ENCODE measurements at places on chromosomes 1 and 21. TPM values are rescaled to one million over a fixed set of nuclear protein-coding genes. Genes with fewer than 3 reads are reported as not detected.

Gene CRP
- total RNA-seq, result 1.6 TPM

Gene LCE3A
- not detected for total RNA-seq

DNA sequence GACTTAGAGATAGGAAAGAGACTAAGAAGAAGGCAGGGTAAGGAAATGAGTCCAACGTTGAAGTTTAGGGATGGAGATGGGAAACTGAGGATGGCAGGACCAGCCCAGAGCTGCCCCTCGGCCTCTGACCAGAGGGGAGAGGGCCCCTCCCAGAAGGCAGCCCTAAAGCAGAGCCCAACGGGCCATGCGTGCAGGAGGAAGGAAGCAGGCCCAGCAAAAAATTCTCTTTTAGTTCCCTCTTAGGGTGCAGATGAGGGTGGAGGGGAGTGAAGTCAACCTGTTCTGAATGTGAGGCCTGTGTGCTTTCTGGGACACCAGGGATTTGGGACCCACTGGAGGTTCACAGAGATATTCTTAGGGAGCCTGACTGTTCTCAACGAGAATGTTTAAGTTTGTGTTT is 225.4 kb downstream of the RHOU start:
- DNase-seq, result no peak

- DNase-seq, result no peak
These were observed 36.5 kb downstream of the ZBTB18 start for GRCh38 chr1:244087611-244088010.

- no peak for DNase-seq
These were observed 181.8 kb downstream of the ZNF281 start for GRCh38 chr1:200228081-200228480.

GRCh38 chr1:225119307-225119706 is 189.8 kb downstream of the DNAH14 start:
- no peak for DNase-seq

- DNase-seq, result no peak
These were observed 8.8 kb upstream of the PLXNA2 start for GRCh38 chr1:208252836-208253576.

GRCh38 chr1:23422241-23422877 is 2.2 kb downstream of the TCEA3 start:
- DNase-seq, result peak; percentile 84

- DNase-seq, result no peak
These were observed 18.4 kb downstream of the DHRS3 start for GRCh38 chr1:12599657-12600056.

- DNase-seq, result no peak
These were observed 221.6 kb downstream of the AKT3 start for GRCh38 chr1:243628476-243628907.

Gene SLC1A7
- not detected for total RNA-seq

DNA sequence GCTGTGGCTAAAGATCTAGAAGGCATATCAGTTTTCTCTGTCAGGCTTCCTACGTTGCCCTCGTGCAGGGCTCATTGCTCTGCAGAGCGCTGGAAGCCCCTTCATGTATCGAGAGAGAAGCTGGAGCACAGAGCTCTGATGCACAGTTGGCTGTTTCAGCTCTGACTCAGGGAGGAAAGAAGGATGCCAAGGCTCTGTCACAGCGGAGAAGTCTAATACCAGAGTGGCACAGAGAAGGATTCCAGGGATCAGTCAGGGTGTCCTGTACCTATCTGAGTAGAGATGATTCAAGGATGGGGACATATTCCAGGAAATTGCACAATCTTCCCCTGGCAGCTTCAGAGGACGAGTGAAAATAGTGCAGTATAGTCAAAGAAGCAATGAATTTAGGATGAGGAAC is 179.2 kb upstream of the FMN2 start:
- DNase-seq, result no peak

- no peak for DNase-seq
These were observed 26.0 kb downstream of the RCOR3 start for GRCh38 chr1:211285196-211285595.

DNA sequence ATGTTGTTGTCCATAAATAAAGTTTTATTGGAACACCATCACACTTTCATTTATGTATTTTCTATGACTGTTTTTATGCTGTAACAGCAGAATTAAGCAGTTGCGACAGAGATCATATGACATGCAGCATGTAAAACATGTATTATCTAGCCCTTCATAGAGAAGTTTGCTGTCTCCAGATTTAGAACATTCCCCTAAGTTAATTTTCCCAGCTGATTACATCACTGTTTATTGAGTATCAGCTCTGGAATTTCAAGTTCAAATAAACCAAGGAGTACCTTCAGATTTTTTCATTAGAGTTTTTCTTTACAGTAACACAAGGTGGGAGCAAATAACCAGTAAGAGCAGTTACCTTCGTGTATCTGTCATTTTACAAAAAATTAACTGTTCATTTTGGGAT is 792.8 kb downstream of the USP25 start:
- DNase-seq, result no peak

DNA sequence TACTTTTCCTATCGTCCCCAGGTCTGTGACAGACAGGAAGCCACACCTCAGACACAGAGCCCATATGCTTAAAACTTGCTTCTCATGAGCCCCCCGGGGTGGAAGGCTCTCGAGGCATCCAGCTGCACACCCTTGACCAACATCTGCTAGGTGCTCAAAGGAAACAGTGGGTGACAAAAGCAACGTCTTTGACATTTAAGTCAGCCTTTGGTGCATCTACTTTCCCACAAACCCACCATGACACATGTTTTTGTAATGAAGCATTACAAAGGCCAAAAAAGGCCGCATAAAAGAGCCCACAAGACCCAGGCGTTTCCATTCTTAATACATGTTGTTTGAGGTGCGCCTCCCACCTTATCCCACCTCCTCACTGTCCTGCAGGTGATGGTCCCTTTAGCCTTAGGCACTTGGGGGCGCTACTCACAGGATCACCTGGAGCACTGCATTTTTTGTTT is 11.8 kb upstream of the FASLG start:
- no peak for DNase-seq

DNA sequence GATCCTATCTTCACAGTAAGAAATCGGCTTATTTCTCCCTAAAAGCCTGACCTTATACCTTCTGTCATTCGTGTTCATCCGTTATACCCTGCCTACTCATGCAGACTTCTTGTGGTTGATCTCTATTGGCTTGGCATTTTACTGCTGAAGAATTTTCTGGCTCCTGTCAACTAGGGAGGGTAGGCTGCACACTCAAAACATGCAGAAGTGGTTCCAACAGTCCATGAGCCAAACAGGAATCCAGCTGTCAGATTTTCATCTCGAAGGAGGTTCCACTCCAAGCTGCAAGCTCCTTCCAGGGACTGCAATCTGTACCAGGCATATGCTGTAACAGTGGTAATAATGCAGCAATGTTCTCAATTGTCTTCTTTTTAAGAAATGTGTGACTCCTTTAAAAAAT is 10.1 kb downstream of the DNAJC11 start:
- no peak for DNase-seq

- no peak for DNase-seq
These were observed 82.5 kb downstream of the NRIP1 start for GRCh38 chr21:14982336-14982735.

- peak; percentile 84 for DNase-seq
These were observed 5.5 kb upstream of the FOXD2 start for GRCh38 chr1:47432071-47433036.

Gene S100A3
- not detected for total RNA-seq

Gene LCE2C
- not detected for total RNA-seq

Gene FCRL1
- total RNA-seq, result not detected

DNA sequence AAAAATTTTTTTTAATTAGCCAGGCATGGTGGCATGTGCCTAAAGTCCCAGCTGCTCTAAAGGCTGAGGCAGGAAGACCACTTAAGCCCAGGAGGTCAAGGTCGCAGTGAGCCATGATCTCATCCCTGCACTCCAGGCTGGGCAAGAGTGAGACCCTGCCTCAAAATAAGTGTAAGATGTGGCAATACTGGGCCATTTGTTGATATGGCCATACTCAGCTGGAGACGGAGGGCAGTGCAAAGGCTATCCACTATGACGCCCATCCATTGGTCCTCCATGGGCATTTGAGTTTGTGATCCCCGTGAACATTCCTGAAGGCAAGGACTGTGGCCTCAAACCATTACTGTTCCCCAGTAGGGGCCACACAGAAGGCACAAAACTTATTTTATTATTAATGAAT is 1.5 kb downstream of the CASP9 start:
- no peak for DNase-seq

GRCh38 chr1:227884370-227885134 is 63.2 kb downstream of the WNT9A start:
- no peak for DNase-seq

GRCh38 chr1:200838676-200839445 is 33.9 kb upstream of the GPR25 start:
- no peak for DNase-seq

DNA sequence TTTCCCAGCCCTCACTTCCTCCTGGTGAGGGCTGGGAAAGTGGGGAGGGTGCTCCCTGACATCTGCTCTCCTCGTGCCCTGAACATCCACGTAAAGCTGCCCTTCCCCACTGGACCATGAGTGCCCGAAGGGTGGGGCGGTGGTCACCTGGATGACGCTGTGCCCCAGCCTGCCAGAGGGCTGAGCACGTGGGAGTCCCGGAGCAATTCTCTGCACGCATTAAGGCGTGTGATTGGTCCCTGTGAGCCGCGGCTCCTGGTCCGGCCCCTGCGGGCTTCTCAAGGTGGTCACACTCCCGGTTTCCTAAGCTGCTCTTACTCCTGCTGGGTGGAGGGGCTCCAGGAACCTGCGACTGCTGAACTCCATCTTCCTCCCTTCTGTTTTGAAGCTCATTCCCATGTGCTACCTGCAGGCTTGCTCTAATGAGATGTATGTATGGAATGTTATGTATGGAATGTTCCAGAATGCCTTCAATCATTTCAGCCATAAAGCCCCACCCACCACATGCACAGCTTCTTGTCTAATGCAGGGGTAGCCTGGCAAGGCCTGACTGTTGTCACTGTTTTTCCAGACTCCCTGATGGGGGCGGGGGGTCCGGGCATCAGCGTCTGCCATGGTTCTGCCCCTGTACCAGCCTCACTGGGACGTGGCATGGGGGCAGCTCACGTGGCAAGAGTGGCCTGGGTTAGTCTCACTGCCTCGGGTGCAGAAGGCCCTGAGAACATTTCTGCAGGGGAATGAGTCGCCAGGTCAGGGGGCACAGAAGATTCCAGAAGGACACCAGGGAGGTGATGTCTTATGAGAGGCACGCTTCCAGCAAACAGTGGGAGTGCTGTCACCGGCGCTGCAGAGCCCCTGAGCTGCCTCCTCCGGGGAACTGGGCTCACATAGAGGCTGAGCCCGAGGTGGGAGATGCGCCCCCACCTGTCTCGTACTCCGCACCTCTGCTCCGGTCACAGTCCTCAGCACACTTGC is 19.4 kb downstream of the KRTAP10-1 start:
- DNase-seq, result peak; percentile 9

Gene ASPM
- 0.66 TPM for total RNA-seq

- DNase-seq, result no peak
These were observed 98.4 kb upstream of the TNR start for GRCh38 chr1:175841738-175842187.

GRCh38 chr1:53617382-53617781 is 121.6 kb downstream of the GLIS1 start:
- DNase-seq, result no peak

DNA sequence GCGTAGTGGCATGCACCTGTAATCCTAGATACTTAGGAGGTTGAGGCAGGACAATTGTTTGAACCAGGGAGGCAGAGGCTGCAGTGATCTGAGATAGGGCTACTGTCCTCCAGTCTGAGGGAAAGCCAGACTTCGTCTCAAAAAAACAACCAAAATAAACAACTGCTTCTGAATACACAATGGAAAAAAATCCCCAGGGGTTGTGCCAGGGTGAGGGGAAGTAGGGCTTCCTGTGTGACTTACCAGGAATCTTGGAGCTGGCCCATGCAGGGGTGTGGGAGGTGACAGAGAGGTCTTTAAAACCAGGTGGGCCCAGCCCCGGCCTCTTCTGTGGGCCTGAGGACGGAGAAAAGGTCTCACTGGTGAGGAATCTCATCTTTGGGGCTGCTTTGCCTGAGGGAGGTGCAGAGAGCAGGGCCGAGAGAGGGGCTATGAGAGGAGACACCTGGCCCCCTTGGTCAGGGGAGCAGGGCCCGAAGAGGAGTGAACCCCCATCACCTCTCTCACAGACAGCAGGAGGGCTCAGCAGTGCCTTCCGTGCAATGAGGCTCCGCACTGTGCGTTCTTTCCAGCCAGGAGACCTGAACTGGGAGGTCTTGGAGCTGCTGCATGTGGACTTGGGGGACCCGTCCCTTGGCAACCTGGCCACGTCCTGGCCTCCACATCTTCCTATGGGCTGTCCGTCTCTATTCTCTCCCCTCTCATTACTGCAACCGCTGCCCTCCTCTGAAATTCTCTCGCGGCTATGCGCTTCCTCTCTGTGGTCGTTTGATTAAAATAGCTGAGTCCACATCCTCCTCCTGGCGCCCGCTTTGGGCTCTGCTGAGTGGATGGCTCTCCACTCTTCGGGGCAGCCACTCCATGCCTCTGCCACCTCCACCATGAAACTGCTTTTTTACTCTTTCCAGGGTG is 10.7 kb downstream of the PLA2G5 start:
- no peak for DNase-seq

Gene SHISA4
- 4.6 TPM for total RNA-seq

GRCh38 chr1:48966583-48966982 is 189.9 kb upstream of the BEND5 start:
- no peak for DNase-seq

DNA sequence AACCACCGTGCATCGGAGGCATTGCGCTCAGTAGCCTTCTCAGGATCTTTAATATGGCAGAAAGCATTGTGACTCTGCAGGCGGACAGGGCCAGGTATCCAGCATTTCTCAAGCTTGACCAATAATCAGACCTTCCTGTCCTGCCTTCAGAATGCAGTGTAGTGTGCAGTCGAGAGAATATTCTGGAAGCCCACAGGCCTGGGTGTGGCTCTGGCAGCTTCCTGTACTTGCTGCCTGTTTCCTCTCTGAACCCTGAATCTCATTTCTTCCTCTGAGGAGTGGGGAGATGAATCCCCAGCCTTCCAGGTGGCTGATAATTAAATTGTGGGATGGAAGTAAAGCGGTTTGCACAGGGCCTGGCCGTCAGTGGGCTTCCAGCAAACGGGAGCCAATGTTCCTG is 42.3 kb downstream of the ACTL8 start:
- no peak for DNase-seq

Gene ALG14
- 0.78 TPM for total RNA-seq

DNA sequence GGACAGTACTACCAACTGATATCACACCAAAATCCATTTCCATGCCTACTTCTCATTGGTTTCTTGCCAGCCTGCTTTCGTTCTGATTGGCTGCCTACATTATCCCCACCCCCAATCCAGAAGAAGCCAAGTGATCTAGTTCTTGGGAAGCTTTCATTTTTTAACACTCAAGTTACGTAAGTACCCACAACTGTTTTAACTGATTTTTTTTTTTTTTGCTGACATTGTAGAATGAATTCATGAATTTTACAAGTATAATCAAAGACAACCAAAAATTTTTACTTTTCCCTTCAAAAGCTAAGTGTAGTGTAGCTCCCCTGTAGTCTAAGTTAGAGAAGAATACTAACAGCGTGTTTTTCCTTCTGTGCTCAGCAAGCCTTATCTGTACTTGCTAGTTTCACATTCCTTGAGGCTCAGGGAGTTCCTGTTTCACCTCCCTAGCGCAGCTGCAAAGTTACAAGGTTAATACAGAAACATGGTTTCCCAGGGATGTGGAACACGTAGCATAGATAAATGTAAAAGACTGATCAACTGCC is at the start of gene SLC9C2:
SLC9C2 (minus strand) TSS at position 17 of the 536 bp plus-strand sequence. CDS start 1,296 bp downstream, outside the sequence.
- DNase-seq, result peak; percentile 77
